Stimulated activated CD4-positive, alpha-beta T cell treated with anti-CD3 and anti-CD28 coated beads, TNF-alpha, amount 100 ng/mL, for 48 hours (primary cell): ENCODE measurements at places on chromosomes 12 and 14.

GRCh38 chr12:54045868-54046521 lies 7.6 kb upstream of the HOXC4 start:
- no peak for DNase-seq

GRCh38 chr14:104086661-104087461 lies 1.4 kb downstream of the ASPG start:
- no peak for DNase-seq

DNA sequence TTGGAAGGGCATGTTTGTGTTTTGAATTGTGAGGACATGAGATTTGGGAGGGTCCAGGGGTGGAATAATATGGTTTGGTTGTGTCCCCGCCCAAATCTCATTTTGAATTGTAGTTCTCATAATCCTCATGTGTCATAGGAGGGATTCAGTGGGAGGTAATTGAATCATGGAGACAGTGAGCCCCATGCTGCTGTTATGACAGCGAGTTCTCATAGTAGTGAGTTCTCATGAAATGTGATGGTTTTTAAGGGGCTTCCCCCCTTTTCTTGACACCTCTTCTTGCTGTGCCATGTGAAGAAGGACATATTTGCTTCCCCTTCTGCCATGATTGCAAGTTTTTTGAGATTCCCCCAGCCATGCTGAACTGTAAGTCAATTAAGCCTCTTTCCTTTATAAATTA lies 260.0 kb downstream of the DUSP6 start:
- DNase-seq = no peak

- DNase-seq = no peak
Measured at GRCh38 chr14:88683119-88683518, 109.6 kb downstream of the EML5 start.

- DNase-seq = no peak
Measured at GRCh38 chr12:71888521-71888920, 49.0 kb downstream of the TBC1D15 start.

DNA sequence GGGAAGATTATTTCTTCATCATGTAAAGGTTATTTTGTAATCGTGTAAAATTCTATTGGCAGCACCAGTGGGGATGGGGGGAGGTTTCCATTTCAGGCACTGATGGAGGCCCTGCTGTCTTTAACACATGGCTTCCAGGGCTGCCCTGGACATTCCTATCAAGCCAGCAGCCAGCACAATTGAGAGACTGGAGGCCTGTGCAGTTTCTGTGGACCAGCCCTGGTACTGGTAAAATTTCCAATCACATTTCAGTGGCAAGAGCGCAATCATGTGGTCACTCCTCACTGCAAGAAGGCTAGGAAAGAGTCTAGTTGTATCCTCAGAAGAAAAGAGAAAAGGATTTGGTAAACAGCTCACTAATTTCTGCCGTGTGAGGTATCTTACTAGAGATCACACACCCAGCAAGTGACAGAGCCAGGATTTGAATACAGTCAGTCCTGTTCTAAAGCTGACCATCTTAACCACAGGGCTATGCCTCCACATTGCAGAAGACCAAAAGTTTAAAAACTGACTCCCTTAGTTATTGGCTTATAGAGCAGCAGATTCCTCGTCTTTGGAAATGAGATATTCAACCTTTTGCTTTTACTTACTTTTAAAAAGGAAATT lies 179.4 kb upstream of the ARHGAP5 start:
- no peak for DNase-seq

GRCh38 chr12:58302487-58303011 lies 361.2 kb downstream of the ATP23 start:
- no peak for DNase-seq

DNA sequence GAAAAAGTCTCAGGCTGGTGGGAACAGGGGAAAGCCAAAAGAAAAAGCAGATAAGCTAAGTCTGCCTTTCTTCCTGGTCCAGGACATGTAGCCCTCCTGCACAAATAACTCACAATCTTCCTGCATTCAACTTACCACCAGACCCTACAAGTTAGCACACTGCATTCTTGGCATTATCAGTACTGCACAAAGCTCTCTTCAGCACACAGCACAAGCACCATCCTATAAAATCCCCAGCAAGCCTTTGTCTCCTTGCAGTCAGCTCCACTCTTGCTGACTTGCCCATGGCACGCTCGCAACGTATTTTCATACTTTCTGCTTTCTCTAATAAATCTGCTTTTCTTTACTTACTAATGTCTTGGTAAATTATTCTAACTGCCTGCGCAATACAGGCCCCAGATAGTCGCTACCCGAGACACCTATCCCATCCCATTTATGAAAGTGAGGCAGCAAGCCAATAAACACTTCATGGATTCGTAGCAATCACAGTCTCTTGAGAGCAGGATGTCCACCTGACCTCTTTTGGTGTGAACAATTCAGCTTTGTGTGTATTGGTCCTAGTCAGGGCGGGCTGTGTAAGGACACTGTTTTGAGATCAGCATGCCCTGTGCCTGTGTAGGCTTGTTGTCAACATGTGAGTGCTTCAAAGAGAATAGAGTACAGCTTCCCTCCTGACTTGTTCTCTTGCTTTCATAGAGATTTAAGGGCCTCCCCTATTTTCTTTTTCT lies 49.0 kb downstream of the TMEM117 start:
- no peak for DNase-seq

DNA sequence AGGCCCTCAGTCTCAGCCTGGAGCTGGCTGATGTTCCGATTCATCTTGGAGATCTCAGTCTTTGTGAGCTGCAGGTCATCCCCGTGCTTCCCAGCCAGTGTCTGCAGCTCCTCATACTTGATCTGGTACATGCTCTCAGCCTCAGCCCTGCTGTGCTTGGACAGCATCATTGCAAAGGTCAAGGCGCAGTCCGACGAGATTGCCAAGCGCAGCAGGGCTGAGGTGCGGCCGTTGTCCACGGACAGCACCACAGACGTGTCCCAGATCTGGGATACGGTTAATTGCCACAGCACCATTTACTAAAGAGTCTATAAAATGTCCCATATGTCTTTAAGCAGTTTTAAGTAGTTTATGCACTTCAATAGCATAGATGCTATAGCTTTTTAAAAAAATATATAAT lies 965.7 kb downstream of the FSCB start:
- no peak for DNase-seq

GRCh38 chr14:74516451-74517160 lies 23.0 kb downstream of the ISCA2 start:
- DNase-seq = no peak

DNA sequence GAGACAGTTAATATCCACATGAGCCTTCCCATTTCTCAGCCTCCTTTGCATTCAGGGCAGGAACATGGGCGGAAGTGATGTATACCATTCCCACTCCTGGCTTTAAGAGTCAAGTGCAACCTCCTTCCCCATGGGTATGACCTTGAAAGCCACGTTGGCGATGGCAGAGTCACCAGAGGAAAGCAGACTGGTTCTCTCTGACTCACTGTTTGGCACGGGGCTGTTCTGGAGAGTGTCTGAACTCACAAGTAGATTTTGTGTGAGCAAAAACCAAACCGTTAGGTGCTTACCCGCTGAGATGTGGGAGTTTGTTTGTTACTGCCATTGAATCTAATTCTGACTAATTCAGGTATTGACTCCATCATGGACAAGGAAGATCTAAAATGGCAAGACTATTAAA lies 36.7 kb upstream of the PZP start:
- DNase-seq = peak; percentile 58

GRCh38 chr12:20212658-20213555 lies 155.4 kb upstream of the PDE3A start:
- no peak for DNase-seq

- no peak for DNase-seq
Measured at GRCh38 chr14:66104486-66104885, 381.7 kb upstream of the CCDC196 start.

DNA sequence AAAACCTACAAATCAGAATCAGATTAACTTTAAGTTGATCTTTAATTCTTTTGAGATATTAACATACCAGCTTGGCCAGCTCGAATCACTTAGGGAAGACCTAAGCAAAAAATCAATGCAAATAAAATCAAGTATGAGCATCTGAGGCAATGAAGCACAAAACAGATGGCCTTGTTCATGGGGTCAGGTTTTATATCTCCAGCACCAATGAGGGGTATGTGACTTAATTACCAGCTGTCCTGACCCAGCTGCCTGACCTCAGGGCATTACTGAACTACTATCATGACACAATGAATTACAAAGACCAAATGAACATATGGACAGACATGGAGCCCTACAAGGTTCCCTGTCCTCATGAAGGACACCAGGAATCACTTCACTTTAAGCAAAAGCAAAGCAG lies 70.5 kb downstream of the FGD6 start:
- DNase-seq = no peak

DNA sequence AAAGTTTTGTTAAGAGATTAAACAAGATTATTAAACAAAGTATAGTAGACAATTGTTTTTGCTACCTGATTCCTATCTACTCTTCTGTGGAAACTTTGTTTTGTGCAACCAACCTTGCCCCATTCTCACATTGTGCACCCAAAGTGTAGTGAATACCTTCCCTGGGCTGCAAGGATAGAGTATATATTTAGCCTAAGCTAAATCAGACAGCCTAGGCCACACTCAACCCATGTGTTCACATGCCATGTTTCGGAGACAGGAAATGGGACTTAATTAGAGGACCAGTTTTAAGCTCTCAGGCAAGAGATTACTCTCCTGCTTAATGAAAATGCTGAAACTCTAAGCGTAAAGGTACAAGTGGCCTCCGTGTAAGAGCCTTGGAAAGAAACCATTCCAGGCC lies 734.9 kb upstream of the USP15 start:
- DNase-seq = no peak

DNA sequence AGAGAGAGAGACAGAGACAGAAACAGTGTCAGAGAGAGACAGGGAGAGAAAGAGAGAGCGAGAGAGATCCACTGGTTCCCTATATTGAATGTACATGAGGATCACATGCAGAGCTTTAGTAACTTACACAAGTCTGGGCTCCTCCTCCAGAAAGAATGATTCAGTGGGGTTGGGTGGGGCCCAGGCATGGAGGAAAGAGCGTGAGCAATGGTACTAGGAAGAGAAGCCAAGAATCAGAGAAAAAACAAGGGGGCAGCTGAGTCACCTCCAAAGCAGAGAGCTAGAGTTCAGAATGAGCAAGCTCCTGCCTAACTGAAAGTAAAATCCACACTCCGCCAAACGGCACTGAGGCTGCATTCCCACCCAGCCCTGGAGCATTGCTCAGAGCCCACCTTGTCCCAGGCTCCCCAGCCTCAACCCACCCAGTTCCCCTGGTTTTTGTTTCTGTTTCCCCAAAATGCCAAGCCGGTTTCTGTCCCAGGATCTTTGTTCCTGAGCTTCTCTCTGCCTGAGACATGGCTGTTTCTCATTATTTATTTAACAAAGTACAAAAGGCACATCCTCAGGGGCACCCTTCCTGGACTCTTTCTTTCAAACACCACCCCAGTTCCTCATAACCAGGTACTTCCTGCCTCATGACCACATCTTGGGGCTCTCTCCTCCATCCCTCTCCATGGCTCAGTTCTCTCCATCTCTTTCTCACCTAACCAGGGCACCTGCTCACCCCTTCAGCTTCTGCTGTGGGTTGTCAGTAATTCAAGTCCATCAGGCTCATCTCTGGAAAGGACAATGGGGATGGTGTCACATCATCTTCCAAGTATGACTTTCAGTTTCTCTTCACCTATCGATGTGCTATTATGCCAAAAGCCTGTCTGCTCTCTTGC lies 670.3 kb upstream of the TBX3 start:
- peak; percentile 1 for DNase-seq

DNA sequence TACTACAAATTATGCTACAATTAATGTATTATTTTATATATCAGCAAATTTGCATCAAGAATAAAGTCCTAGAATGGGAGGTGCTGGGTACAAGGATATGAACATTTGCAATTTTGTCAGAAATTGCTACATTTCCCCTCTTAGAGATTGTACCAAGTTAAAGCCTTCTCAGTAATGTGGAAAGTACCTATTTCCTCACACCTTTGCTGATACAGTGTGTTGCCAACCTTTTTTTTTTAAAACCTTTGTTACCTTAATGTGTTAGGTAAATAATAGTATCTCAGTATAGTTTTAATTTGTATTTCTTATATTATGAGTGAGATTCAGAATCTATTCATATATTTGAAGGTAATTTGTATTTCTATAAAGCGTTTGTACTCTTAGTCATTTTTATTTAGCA lies 95.4 kb upstream of the HIF1A start:
- DNase-seq = no peak
